ENCODE measurements at places on chromosomes 5 and 9.

DNA sequence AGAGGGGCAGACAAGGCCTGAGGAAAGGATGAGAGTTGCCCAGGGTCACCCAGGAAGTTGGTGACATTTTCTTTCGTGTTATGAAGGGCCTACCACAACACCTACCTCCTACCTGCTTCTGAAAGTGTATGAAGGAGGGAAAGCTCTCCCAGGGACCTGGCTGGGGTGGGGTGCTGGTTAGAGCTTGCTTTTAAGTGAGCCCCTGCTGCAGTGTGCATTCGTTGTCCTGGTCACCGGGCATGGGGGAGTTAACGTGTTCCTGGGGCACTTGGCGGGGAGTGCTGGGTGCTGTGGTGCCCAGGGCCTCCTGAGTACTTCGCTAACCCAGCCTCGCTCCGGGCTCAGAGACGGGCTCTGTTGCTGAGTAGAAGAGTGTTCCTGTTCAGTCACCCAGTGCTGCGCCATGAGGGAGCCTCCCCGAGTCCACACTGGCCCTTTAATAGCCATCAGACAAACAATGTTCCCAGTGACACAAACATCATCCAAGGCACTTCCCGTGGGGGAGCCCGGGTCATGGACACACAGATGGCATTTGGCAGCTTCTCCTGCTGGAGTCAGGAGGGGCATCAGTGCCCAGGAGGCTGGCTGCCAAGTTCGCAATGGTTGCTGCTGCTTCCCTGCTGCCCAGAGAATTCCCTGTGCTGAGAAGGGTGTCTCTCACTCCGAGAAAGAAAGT lies 85.7 kb downstream of the AMBP start:
- DNase-seq = no peak

GRCh38 chr9:37197158-37198038 lies 77.0 kb downstream of the ZCCHC7 start:
- peak; percentile 21 for DNase-seq

DNA sequence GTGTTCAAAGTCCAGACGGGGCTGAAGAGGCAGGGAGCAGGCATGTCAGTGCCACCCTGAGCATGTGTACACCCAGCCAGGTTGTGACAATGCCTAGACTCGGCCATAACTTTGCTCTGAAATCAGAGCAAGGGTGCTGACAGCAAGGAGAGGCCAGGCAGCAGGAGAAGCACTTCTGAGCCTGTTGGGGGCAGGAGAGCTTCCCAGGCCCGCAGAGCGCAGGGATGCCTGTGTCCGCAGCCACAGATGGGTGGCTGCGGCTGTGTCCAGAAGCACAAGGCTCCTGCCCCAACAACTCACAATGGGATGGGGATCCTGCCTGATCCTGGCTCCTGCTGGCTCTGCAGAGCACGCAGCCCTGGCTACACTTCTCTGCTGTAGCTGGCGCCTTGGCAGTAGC lies 373.9 kb downstream of the CHSY3 start:
- DNase-seq = no peak

DNA sequence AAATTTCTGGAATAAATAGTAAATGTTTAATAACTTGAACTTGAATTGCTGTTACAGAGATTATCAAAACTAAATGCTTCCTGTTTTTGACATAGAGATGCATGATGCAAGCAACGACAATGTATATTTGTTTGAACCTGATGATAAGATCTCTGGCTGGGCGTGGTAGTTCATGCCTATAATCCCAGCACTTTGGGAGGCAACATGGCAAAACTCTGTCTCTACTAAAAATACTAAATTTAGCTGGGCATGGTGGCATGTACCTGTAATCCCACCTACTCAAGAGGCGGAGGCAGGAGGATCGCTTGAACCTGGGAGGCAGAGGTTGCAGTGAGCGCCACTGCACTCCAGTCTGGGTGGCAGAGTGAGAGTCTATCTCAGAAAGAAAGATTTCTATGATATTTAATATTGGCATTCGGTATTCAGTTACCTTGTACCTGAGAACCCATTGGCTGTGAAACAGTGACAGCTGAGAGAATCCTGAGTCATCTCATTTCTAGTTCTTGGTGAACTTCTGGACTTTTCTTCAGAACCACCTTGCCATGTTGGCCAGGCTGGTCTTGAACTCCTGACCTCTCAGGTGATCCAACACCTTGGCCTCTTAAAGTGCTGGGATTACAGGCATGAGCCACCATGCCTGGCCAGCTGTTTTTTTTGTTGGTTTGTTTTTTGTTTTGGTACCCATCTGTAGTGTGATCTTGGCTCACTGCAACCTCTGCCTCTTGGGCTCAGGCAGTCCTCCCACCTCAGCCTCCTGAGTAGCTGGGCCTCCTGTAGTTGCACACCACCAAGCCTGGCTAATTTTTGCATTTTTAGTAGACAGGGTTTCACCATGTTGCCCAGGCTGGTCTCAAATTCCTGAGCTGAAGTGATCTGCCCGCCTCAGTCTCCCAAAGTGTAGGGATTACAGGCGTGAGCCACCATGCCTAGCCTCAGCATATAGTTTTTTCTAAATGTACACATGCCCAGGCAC lies 10.0 kb upstream of the FGF18 start:
- DNase-seq = no peak

DNA sequence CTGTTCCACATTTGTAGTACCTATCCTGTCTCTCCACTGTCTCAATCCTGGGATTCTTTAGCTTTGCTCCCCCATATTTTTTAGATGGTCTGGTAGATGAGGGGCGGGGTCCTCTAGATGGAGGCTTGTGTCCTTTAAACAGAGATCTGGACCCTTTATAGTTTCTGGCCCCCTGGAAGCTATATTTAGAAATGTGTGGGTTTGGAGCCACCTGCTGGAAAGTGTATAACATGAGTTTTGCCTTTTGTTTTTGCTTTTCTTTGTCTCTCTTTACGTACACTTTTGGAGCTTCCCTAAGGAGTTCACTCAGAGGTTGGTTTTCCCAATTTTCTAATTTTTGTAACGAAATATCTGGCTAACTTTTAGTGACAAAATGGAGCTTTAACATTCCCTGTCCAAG lies 110.7 kb downstream of the CFAP95 start:
- no peak for DNase-seq

DNA sequence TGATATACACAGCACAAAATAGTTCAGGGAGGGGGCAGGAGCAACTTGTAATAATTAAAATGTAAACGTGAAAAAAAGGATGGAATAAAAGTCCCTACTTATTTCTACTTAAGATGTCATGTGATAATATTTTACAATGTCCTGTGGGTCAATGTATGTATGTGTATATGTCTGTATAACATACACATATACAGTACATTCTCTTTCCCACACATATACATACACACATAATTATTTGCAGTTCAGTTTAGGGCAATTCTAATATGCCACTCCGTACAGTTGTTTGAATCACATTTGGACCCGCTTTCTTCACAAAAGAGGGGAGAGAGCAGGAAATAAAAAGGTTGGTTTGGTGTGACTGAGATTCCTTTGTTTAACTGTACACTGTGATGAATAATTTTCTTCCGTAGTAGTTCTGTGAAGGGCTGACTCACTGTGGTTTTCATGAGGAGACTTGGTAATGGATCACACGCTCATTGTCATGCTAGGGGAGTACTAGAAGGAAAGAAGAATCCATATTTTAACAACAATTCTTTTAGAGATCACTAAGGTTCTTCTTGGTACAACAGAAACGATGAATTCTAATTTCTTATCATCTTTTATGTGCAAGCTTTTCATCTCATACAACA lies 26.2 kb upstream of the ACOT12 start:
- DNase-seq = no peak

DNA sequence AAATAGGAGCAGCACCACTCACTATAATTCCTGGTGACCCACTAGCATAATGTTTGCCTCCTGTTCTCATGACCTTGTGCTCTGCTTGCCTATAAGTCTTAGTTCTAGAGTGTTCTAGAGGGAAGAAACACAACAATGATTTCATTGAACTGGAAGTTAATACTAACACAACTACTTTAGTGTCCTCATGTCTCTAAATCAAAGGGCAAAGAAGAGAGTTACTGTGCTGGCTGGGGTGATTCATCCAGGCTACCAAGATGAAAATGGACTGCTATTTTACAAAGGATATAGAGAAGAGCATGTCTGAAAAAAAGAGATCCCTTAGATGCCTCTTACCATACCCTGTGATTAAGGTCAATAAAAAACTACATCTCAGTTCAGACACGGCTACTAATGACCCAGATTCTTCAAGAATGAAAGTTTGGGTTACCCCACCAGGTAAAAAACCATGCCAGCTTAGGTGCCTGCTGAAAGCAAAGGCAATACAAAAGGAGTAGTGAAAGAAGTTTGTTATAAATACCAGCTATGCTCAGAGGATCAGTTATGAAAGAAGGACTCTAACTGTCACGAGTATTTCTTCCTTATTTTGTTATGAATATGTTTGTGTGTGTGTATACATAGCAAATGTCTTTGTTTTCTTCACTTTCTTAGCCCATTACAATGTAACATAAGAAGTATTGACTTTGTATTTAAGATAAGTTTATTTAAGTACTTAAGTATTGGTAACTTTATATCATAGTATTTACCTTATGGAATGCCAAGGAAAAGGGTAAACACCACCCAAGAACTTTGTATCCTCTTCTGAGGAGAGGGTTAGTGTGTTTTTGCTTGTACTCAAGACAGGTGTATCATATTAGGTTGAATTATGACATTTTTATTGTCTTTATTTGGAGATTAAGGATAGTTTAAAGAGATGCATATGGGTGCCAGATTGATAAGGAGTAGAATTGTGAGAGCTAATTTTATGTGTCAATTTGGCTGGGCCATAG lies 314.1 kb upstream of the PTGER4 start:
- no peak for DNase-seq

GRCh38 chr5:139654871-139655491 lies 6.8 kb downstream of the CXXC5 start:
- no peak for DNase-seq

- DNase-seq = no peak
Measured at GRCh38 chr5:1279443-1280151, 15.3 kb downstream of the TERT start.

GRCh38 chr9:124353811-124354274 lies 61.4 kb downstream of the PSMB7 start:
- no peak for DNase-seq

DNA sequence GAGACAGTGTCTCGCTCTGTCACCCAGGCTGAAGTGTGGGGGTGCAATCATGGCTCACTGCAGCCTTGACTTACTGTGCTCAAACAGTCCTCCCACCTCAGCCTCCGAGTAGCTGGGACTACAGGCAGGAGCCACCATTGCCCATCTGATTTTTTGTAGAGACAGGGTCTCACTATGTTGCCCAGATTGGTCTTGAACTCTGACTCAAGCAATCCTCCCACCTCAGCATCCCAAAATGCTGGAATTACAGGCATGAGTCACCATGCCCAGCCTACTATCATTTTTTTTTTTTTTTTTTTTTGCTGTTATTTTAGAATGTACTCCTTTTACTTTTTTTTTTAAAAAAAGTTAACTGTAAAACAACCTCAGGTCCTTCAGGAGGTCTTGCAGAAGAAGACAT lies 449.0 kb downstream of the CCDC171 start:
- no peak for DNase-seq

DNA sequence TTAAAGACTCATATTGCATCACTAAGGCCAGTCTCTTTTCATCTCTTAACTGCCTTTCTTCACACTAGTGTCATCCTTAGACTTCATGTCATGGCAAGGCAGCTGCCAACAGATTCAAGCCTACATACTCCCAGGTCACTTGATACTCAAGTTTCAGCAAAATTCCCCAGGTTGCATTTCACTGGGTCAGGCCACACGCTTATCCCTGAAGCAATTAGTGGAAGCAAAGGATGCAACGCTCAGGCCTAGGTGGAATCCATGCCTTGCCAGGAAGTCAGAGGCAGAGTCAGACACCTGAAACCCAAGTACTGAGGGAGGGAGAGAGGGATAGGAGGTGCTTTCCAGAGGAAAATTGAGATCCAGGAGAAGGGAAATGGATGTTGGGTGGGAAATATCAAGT lies 28.9 kb downstream of the YIPF5 start:
- DNase-seq = no peak

- DNase-seq = no peak
Measured at GRCh38 chr9:101065930-101066329, 37.4 kb downstream of the PLPPR1 start.

DNA sequence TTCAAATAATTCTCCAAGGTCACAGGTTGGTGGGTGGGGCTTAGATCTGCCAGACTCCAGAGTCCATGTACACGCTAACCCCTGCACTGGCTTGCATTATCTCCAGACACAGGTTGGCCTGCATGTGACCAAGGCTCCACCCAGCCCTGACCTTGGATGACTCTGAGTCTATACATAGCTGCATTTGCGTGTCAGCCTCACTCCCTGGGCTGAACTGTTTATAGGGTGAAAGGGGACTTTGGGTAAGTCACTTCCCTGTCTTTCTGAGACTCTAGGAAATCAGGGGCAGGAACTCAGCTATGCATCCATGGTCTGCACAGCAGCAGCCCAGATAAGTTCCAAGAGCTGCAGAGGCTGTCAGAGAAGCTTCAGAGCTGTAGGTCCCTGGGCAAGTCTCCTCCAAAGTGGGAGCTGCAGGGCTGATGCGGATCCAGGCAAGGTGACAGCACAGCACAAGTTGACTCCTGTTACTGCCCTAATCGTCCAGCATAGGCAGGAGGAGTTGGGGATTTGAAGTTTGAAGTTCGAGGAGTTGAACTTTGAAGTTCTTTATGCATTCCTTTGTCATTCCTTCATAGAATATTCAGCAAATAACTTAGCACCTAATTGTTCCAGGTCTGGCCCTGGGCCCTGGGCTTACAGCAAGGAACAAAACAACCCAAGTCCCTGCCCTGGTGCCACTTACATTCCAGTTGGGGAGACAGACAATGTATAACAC lies 53.4 kb downstream of the SLC22A5 start:
- no peak for DNase-seq

GRCh38 chr9:122248448-122248865 lies 16.2 kb downstream of the RBM18 start:
- no peak for DNase-seq

GRCh38 chr5:142782976-142783530 lies 12.9 kb downstream of the ARHGAP26 start:
- no peak for DNase-seq

DNA sequence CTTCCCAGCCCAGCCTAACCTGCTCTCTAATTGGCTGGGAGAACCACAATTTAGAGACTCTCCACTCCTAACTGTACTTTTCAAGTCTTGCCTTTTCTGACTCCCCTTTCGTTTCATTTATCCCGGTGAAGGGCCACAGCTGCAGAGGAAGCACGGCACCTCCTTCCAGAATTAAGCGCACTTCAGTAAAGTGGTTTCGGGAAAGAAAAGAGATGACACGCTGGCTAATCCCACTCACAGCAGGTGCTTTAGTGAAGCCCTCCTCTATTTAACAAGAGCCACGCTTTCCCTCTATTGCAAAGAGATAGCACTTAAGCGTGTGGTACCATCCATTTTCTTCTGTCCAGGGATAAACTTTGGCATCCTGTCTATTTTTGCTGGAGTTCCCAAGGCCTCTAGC lies 4.8 kb downstream of the DNAH5 start:
- no peak for DNase-seq

DNA sequence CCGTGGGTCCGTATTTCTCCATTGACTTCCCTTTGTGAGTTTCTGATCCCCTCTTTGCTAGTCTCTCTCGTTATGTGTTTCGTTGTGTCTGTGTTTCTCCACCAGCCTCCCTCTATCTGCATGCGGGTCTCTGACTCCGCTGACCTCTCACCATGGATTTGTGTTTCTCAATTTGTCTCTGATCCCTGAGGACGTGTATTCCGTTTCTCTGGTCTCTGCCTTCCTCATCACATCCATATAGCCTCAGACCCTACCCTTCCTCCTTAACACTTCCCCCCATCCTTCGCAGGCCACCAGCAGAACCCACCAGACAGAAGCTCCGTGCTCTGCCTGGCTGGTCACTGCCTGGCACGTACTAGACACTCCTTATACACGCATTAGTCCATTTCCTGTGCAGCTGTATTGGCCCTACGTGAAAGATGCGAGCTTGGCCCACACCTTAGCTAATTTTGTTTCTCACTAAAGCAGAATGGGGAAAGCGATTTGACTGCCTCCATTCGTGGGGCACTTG lies 631 bp downstream of the B4GALT7 start:
- DNase-seq = no peak
